CD4-positive, alpha-beta T cell (primary cell): ENCODE measurements at places on chromosomes 2 and 18.

- no peak for DNase-seq
Measured at GRCh38 chr2:55296393-55296792, 27.4 kb upstream of the MTIF2 start.

DNA sequence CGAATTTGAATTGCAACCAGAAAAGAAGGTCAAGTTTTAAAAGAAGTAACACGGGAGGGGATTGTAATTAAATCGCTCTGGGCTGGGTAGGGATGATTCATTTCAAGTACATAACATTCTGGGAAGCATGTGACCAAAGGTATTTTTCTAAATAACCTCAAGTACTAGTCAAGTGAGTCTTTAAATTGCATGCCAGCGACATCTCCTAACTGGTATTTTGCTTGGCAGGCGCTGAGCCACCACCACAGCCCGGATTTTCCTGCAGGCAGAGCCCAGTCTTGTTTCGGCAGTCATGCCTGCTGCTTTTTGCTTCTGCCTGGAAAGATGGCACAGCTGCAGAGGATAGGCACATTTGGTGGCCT, 33.7 kb upstream of the NPAS2 start:
- no peak for DNase-seq

DNA sequence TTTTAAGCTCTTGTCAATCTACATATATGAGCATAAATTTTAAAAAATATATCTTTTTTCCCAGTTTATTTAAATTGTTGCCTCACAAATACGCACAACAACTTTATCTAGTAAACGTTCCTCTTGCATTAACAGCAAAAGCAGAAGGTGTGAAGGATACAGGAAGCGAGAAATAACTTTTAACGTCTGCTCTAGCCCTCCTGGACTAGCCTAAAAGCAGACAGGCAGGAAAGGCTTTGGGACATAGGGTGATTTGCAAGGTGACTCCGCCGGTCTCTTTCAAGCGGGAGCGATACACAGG, 434 bp upstream of the DUSP19 start:
- no peak for DNase-seq

- DNase-seq = no peak
Measured at GRCh38 chr2:113341191-113341869, 62.6 kb upstream of the PAX8 start.

- no peak for DNase-seq
Measured at GRCh38 chr18:75269124-75269680, 58.6 kb downstream of the TSHZ1 start.

DNA sequence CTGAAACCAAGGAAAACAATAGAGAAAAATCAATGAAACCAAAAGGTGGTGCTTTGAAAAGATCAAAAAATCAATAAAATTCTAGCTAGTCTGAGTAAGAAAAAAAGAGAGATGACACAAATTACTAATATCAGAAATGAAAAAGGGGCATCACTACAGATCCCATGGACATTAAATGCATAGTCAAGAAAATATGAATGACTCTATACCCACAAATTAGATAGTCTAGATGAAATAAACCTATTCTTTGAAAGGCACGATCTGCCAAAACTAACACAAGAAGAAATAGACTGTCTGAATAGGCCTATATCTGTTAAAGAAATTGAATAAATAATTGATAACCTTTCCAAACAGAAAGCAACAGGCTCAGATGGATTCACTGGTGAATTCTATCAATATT, 15.2 kb upstream of the DSG3 start:
- no peak for DNase-seq

GRCh38 chr18:35479911-35480586, 17.7 kb downstream of the INO80C start:
- DNase-seq = no peak

GRCh38 chr2:135585586-135585985, 54.3 kb downstream of the R3HDM1 start:
- no peak for DNase-seq

GRCh38 chr2:103276869-103277268, 515.0 kb downstream of the TMEM182 start:
- no peak for DNase-seq

DNA sequence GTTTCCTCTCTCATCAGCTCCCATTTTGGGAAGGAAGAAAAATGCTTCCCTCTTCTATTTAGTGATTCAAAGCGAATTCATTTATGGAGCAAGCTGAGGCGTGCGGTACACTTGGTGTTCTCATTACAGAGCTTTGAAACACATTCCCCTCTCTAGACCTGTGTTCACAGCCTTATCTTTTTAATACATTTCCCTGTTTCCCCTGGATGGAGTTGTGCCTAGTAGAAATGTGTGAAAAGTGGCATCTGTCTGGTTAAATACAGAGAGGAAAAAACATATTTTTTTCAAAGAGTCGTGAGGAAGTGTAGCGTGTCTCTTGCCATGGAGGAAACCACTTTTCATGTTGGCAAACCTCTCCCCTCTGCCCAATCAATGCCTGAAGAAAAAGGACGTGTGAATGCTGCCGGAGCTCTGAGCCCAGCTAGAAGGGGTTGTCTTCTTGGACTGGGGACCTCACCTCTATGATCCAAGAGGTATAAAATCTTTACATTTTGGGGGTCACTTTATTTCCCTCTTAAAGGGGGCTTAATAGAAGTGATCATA, 52.4 kb downstream of the DPP4 start:
- peak; percentile 25 for DNase-seq

DNA sequence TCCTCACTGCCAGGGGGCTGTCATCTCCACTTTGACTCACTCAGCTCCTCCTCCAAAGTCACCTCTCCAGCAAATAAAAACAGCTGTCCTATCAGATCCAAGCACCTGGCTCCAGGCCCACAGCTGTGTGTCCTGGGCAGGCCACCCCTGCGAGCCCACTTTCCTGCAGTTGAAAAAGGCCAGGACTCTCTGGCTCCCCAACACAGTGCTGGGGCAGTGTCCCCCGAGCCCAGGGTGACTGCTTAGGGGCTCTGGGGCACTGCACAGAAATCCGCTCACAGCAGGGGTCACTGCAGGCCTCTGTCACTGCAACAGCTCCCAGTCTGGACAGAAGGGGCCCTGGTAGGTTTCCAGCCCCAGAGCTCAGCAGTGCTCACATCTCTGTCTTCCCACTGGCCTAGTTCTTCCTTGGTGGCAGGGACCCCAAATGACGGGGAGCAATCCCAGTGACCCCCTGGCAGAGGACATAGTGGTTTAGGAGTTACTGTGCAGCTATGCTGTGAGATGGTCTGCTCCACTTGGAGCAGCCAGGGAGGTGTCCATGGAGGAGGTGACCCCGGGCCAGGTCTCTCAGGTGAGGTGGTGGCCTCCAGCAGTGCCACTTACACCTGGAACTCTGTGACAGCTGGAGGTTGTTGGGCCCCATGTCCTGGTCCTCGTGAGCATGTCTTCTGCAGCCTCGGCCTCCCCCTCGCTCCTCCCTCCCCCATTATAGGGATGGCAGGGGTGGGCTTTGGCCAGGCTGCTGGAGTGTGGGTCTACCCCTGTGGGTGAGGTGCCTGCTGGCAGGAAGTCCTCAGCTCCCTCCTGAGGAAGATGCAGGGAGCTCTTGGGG, 35.5 kb downstream of the HS6ST1 start:
- no peak for DNase-seq

- no peak for DNase-seq
Measured at GRCh38 chr18:6994056-6994770, 123.4 kb downstream of the LAMA1 start.

GRCh38 chr2:148302526-148302925, 281.6 kb downstream of the MBD5 start:
- DNase-seq = no peak

- no peak for DNase-seq
Measured at GRCh38 chr18:67582488-67582887, 66.0 kb upstream of the DSEL start.

DNA sequence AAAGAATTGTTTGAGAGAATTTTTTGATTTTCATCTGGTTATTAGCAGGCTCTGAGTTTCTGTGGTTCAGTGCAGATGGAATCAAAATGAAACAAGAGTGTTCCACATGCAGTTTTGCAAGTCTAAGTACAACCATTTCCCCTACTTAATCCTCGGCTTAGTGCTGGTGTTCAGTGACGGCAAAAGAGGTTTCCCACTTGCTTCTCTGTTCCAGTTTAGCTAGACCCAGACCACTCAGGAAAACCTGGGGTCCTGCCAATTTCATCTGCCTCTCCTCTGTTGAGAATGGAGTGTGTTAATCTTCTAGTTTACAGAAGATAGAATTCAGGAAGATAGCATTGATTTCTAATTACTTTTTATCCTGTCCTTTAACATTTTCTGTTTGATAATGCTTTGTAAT, 996.2 kb upstream of the FANCL start:
- no peak for DNase-seq

DNA sequence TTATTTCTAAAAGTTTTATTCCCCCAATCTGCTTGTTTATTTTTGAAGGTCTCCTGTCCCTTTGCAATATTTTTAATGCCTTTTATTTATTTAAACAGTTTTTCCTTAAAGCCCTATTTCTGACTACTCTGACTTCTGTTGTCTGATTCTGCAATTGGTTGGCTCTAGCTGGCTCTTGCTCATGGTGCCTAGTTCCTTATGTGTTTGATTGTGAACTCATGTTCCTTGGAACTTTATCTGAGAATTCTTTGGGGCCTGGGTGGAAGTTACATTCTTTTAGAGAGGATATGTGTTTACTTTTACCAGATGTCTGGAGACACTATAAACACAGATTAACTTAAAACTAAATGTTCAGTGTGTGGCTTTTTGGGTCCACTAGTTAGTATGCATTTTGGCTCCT, 175.9 kb downstream of the DYSF start:
- DNase-seq = no peak

DNA sequence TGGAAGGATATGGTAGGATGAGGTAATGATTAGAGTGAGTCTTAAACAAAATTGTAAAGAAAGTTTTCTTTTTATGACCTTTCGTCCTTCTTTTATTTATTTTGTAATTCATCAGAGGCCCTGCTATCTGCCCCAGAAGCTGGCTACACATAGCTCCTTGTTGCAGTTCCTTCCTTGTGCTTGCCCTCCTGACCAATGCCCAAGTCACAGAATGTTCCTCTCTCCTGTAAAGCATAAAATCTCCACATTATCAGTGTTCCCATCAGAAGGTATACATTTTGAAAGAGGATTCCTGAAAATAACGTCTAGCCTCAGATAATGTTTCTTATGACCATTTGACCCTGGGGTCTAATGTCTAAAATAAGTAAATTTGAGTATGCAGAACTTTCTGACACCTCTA, 78.3 kb downstream of the RND3 start:
- no peak for DNase-seq

DNA sequence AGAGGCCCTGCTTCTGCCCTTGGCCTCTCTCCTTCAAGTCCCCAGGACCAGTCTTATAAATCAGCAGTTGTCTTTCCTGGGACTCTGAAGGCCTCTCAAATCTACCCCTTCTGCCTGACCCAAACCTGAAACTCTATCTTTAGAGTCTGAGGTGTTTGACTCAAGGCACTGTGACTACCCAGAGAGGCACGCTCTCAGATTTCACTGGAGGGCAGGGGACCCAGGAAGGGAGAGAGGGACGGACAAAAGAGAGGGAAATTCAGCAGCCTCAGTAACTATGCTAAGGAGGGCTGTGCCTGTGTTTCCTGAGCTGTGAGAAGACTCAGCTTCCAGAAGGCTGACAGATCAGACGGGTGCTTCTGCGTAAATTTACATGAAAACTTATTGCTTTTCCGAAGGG, 217.8 kb downstream of the HAUS1 start:
- DNase-seq = no peak

GRCh38 chr2:216108310-216108966, 710 bp upstream of the XRCC5 start:
- no peak for DNase-seq

- no peak for DNase-seq
Measured at GRCh38 chr2:102005989-102006885, 14.5 kb downstream of the IL1R2 start.

- DNase-seq = no peak
Measured at GRCh38 chr2:5590886-5591285, 101.3 kb upstream of the SOX11 start.

- no peak for DNase-seq
Measured at GRCh38 chr2:214076527-214076926, 334.3 kb upstream of the VWC2L start.

DNA sequence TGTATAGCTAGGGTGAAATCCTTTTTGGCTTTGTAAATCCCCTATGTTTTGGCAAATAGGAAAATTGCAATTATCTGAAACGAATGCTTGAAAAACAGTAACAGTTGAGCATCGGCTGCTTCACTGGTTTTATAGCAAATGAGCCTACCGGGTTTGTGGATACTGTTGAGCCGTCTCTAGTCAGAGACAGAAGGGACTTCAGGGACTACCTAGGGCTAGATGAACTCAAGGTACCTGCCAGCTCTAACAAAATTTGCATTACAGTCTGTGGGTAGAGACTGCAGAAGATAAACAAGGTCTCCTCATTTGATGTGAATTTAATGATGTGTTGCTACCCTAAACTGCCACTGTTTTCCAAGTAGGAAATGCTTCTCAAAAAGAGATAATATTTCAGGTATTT, 101.1 kb downstream of the EML6 start:
- DNase-seq = no peak

DNA sequence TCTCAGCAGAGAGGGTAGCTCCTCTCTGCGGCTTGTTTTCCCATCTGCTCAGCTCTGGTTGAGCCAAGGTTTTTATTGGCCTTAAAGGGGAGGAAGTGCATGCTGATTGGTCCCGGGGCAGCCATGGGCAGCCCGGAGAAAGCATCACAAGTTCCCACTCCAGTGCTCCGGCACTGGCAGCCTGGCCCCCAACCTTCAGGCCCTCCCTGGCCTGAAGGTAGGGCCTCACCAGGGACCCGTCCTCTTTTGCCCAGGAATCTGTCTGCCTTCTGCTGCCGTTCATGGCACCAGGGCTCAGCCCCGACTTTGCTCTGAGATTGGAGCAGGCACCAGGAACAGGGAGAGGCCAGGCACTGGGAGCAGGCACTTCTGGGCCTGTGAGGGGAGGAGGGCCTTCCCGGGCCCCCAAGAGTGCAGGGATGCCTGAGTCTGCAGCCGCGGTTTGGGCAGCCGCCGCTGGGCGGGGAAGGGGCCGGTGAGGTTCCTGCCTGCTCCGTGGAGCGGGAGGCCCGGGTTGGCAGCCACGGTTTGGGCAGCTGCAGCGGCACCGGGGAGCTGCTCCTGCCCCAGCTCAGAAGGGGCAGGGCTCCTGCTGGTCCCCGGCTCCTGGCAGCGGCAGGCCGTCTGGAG, 17.5 kb upstream of the ILKAP start:
- no peak for DNase-seq

- no peak for DNase-seq
Measured at GRCh38 chr18:78816916-78817315, 162.7 kb upstream of the SALL3 start.

DNA sequence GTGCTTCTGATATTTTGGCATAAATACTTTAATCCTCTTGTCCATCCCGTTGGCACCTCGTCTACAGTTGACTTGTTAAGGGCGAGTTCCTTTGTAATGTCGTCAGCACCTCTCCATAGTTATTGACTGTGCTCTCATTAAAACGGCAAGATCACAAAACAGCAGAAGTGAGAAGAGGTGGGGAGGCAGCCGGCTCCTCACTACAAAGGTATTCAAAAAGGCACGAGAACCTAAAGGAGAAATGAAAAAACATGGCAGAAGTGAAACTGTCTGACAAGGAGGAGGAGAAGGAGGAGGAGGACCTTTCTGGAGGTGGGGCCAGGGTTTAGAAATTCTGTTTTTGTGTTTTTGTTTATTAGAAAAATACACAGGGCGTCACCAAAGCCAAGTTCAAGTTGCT, 235.6 kb downstream of the BCL11A start:
- DNase-seq = no peak

- DNase-seq = no peak
Measured at GRCh38 chr2:218773881-218774280, 8.1 kb upstream of the CYP27A1 start.
